Panc1 (cell line): ENCODE measurements at places on chromosomes 6 and 20. TPM values are rescaled to one million over a fixed set of nuclear protein-coding genes. Genes with fewer than 3 reads are reported as not detected.

Gene TAB2
- total RNA-seq, result 47.2 TPM

Gene CDS2
- 54.0 TPM for total RNA-seq

Gene ASIP
- total RNA-seq, result not detected

Gene SAMD3
- not detected for total RNA-seq

Gene DEFB121
- total RNA-seq, result not detected

Gene SIRPB2
- not detected for total RNA-seq

Gene MYH7B
- 0.59 TPM for total RNA-seq

Gene RAB44
- total RNA-seq, result not detected

Gene FAM217B
- 24.4 TPM for total RNA-seq

Gene DCBLD1
- 29.0 TPM for total RNA-seq

Gene PNLDC1
- total RNA-seq, result not detected

Gene SLPI
- 0.74 TPM for total RNA-seq

Gene CLVS2
- total RNA-seq, result 1.1 TPM

Gene GNAS-AS1
- total RNA-seq, result not detected

Gene TRAPPC3L
- total RNA-seq, result not detected

Gene SOX4
- total RNA-seq, result 71.9 TPM

Gene DSTN
- total RNA-seq, result 412 TPM

Gene RNF144B
- total RNA-seq, result 5.6 TPM

Gene LY86
- total RNA-seq, result not detected

Gene TULP4
- 105 TPM for total RNA-seq

Gene NOL4L
- total RNA-seq, result 21.6 TPM

Gene AVP
- not detected for total RNA-seq

Gene NHLRC1
- 2.1 TPM for total RNA-seq

Gene ATRN
- total RNA-seq, result 33.8 TPM

Gene ZKSCAN4
- 4.4 TPM for total RNA-seq

Gene TRIM10
- total RNA-seq, result not detected

Gene CGA
- not detected for total RNA-seq

Gene POLR3F
- total RNA-seq, result 11.1 TPM

Gene PAX1
- not detected for total RNA-seq

Gene C6orf163
- 1.3 TPM for total RNA-seq

Gene TPX2
- total RNA-seq, result 248 TPM

Gene GGTLC1
- 0.18 TPM for total RNA-seq

Gene PACRG
- 0.59 TPM for total RNA-seq

Gene DTD1
- total RNA-seq, result 23.6 TPM

Gene BMP2
- total RNA-seq, result 0.23 TPM

Gene MDFI
- 0.54 TPM for total RNA-seq

Gene KHDC3L
- total RNA-seq, result not detected

Gene SERINC1
- total RNA-seq, result 131 TPM

Gene FAM217A
- not detected for total RNA-seq
